ENCODE measurements at places on chromosomes 12 and 14. TPM values are rescaled to one million over a fixed set of nuclear protein-coding genes. Genes with fewer than 3 reads are reported as not detected.

The KRT82 gene
- total RNA-seq = not detected

The RTL1 gene
- 0.09 TPM for total RNA-seq

DNA sequence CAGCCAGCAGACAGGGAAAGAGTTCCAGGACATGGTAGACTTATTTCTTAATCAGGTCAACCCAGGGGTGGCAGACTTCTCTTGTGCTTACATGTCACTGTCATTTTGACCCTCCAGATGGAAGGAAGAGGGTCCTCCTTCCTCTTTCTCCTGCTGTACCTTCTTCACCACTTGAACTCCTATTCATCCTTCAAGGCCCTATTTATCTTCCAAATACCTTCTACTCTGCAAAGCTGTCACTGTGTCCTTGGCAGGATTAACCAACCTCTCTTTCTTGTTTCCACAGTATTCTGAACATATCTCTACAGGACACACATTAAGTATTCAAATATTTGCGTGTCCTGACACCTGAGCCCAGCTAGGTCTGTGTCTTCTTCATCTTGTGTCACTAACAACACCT is 163.1 kb downstream of the DICER1 start:
- no peak for DNase-seq

DNA sequence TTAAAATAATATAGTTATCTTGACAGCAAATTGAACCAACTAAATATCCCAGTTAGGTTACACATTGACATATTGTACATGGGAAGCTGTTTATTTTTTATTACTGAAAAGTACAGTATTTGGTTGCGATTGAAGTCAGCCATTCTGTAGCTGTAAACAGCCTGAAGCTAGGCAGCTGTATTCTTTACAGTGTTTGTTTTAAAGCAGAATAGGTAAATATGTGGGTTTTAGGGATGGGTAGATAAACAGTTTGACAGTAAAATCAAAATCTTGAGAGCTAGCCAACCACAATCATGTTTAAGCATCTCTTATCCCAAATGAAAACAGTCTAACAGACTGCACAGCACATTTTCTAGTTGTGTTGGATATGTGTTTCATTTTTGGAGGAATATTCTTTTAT is 45.7 kb downstream of the TTC6 start:
- no peak for DNase-seq
